Stimulated activated CD8-positive, alpha-beta memory T cell treated with anti-CD3 and anti-CD28 coated beads, Interleukin-15, amount 100 ng/mL, for 48 hours (primary cell): ENCODE measurements at places on chromosomes 13 and 19.

DNA sequence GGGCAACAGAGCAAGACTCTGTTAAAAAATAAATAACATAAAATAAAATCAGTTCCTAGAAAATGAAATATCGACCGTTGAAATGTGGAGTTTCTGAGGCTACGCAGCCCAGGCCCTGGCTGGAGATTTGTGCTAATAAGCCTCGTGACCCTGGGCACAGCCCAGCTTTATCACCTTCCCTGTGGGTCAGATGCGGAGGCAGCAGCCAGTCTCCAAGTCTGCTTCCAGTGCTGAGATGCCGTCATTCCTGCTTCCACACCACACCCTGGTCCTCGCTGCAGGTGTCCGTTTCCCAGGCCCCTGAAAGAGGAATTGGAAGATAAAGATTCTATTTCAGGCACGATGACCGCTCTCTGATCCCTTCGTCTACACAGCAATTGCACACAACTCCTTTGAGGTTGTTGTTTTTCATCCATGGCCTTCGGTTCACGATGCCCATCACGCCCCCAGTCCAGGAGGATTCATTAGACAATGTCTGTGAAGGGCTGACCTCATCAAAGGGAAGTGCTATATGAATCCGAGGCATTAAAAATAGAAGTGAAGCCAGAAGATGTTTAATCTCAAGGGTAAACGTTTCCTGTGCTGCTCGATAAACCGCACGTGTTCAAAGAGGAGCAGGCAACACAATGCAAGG is 48.3 kb upstream of the ATP11A start:
- no peak for DNase-seq

- no peak for DNase-seq
Observed at GRCh38 chr19:5245631-5246553, 94.7 kb downstream of the PTPRS start.

DNA sequence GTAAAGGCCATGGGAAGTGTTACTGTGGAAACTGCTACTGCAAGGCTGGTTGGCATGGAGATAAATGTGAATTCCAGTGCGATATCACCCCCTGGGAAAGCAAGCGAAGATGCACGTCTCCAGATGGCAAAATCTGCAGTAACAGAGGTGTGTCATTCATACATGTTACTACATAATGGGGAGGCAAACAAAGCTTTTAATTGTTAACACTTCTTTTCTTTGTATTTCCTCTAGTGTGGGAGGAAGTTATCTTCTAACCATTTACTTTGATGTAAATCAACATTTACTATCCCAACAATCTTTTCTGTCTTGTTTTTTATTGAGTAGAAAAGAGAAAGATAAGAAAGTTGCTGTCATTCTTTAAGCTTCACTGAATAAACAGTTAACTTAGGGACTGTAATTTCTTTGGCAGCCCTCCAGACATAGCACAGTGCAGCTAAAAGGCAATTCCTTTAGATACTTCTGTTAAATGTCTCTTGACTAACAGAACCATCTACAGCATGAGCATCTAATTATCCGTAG is 126.9 kb downstream of the ITGBL1 start:
- no peak for DNase-seq

DNA sequence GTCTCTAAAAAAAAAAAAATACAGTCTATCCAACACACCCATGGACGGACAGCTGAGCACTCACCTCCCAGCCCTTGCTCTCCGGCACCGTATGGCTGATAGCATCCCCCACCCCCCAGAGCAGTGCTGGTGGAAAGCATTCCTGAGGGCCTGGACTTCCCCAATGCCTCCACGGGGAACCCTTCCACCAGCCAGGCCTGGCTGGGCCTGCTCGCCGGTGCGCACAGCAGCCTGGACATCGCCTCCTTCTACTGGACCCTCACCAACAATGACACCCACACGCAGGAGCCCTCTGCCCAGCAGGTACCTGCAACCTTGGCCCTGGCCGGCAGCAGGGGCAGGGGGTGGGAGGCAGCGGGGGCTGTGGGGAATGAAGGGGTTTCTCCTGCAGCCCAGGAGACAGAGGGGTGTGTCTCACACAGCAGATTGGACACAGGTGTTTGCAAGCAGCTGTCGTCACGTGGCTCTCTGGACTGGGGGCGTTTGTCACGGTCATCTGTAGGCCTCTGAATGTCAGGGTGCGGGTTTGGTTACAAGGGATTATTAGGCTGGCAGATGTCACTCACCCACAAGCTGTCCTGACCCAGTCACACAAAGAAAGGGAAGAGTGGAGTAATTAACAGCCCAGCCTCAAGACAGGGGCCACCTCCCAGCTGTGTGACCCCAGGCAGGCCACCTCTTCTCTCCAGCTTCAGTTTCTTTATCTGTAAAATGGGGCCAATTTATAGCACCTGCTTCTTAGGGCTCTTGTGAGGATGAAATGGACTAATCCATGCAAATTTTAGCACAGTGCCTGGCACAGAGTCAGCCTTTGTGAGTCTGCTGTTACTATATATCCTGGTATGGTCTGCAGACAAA is 19.3 kb downstream of the PLD3 start:
- no peak for DNase-seq

DNA sequence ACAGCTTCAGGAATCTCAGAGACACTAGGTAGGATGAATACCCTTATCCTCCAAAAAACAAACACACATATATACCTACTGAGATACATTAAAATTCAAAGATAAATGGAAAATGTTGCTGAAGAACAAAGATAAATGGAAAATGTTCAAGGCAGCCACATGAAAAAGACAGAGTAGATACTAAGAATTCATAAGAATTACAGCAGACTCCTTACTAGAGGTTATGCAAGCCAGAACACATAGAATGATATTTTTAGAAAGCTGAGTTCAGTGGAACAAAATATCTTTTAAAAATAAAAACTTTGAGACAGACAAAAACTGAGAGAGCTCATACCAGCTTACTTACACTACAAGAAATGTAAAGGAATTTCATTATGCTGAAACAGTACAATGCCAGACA is 35.6 kb downstream of the UCHL3 start:
- DNase-seq, result no peak

GRCh38 chr13:78598116-78598781 is 5.1 kb downstream of the POU4F1 start:
- DNase-seq, result no peak
